ENCODE measurements at places on chromosomes 13 and 19.
A peak's percentile ranks its signal among the peaks of the same experiment; 100 is the strongest.

DNA sequence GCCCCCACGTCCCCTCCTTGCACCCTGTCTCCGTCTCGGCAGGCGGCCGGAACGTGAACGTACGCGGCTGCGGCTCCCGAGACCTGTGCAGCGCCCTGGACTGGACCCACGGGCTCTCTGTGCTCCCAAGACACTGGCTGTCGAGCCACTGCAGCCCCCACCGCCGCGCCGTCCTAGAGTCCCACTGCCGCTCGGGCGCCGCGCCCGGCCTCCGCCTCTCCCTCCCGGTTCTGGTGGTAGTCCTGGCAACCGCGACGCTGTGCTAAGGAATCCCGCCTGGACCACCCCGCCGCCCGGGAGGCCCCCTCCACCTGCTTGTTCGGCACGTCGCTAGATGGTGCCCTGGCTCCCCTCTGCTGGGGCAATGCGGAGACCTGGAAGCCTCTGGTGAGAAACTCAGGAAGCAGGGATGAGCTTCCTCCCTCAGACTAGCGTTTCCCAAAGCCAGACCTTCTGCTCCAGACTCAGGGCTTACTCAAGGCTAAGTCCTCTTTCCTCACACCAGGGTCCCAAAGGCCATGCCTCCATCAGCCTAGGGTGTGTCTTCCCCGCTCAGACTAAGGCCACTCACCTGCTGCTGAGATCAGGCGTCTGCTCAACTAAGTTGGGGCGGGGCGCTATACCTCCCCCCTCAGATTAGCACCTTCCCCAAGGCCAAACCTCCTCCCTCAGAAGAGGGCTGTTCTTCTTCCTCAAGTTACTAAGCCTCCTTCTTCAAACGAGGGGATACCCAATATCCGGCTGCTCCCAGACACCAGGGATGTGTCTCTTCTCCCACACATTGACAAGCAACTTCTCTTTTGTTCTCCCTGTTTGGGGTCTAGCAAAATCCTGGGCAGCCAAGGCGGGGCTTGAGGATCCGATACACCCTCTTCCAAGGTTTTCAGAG lies 16.1 kb upstream of the IRGC start:
- DNase-seq, result no peak

DNA sequence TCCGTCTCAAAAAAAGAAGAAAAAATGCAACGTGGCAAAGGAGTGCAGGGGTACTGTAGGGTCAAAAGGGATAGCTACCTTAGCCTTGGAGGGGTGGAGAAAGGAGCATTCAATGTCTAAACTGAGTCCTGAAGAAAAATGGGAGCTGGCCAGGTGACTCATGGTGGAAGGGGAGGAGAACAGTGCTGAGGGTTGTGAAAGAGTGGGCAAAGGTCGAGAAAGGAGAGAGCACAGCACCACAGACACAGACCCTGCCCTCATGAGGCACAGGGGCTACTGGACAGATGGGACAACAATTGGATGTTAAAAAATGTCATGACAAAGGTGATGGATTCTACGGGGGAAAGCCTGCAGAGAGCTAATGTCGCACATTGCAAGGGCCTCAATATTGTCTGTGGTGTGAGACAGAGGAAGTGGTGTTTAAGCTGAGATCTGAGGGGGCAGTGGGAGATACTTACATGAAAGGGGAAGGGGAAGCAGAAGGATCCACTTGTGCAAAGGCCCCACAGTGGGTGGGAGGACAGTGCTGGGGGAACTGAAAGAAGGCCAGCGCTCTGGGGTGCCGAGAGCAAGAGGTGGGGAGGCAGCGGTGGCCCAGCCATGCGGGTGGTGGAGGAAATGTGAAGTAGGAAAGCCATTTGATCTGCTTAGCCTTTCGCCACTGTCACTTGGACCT lies 42.9 kb upstream of the URAD start:
- peak; percentile 20 for DNase-seq

DNA sequence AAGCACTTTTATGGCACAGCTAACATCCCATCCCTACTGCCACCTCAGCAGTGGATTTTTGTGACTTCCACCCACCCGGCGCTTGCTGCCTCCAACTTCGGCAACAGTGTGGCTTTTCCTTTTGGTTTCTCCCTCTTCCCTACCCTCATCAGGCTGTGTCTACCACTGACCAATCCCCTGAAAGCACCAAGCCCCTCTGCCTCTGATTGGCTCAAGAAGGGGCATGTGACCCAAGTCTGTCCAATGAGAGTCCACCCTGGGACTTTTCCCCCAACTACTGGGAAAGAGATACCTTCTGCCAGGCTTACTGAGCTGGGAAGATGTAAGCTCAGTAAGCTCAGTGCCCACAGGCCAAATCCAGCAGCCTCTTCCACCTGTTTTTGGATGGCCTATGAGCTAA lies 5.8 kb downstream of the SMIM7 start:
- peak; percentile 13 for DNase-seq

DNA sequence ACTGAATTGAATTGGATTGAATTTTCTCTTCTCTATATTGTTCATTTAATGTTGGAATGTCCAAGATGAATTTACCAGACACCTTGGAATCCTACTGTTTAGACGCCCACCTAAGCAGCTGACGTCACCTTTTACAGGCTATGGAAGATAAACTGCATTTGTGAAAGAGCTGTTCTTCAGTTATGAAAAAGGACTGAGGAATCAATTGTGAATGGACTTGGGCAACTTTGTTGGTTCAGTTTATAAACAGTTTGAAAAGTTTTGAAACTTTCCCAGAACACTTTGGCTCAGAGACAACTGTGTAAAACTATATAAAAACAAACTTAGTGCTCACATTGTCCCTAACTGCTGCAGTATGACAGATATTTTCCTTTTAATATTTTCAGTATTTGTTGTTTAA lies 590.8 kb upstream of the SPRY2 start:
- DNase-seq, result no peak

DNA sequence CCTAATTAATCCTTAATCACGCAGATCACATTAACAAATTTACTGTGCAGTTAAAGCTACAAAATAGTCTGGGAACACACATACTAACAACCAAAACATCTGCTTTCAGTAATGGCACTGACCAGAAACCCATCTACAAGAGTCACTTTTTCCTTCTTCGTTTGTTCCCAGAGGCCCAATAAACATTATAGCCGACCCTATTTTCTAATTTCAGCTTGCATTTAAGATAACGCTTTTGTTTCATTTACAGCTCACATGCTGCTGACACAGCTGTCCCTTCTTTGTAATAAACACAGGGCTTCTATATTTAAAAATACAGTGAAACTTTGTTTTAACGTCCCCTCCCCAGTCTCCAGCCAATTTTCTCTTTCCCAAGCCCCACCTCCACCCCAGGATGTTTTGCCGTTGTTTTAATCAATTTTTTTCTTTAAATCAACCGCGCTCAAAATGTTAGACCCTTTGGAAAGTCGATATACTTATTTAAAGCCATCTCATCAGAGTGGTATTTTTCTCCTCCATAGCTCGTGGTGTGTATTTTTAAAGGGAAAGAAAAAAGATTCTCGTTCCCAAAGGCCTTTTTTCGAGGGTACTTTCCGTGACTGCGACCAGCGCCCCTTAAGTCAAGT lies 1.7 kb upstream of the WBP4 start:
- DNase-seq, result no peak

DNA sequence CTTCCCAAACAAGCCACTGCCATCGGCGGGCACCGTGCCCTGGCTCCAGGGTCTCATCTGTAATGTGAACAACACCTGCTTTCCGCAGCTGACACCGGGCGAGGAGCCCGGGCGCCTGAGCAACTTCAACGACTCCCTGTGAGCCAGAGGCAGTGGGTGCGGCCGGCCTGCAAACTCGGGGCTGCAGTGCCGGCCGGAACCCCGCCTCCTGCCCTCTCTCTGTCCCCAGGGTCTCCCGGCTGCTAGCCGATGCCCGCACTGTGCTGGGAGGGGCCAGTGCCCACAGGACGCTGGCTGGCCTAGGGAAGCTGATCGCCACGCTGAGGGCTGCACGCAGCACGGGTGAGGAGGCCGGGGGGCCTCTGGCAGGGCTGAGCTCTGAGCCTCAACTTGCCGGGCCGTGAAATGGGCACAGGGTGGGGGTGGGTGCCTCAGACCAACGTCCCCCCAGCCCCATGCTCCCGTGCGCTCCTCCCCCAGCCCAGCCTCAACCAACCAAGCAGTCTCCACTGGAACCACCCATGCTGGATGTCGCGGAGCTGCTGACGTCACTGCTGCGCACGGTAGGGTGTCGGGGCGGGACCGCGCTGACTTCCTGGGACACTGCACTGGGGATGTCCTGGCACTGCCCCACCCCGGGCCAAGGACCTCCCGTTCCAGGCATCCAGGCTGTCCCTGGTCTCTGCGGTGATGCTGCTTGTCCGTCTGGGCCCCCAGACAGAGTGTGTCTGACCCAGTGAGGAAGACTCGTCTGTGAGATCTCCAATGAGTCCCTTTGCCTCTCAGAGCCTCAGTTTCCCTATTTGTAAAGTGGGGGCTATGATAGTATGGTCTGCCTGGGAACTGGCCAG lies 2.2 kb downstream of the ABCA7 start:
- no peak for DNase-seq

- no peak for DNase-seq
Observed at GRCh38 chr19:45657520-45658167, 10.4 kb upstream of the GIPR start.

DNA sequence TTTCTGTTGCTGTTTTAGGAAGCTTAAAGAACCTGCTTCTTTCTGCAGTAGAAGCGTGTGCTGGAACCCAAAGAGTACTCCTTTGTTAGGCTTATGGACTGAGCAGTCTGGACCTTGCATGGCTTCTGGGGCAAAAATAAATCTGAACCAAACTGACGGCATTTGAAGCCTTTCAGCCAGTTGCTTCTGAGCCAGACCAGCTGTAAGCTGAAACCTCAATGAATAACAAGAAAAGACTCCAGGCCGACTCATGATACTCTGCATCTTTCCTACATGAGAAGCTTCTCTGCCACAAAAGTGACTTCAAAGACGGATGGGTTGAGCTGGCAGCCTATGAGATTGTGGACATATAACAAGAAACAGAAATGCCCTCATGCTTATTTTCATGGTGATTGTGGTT lies 103.1 kb downstream of the TNFRSF19 start:
- DNase-seq, result no peak

DNA sequence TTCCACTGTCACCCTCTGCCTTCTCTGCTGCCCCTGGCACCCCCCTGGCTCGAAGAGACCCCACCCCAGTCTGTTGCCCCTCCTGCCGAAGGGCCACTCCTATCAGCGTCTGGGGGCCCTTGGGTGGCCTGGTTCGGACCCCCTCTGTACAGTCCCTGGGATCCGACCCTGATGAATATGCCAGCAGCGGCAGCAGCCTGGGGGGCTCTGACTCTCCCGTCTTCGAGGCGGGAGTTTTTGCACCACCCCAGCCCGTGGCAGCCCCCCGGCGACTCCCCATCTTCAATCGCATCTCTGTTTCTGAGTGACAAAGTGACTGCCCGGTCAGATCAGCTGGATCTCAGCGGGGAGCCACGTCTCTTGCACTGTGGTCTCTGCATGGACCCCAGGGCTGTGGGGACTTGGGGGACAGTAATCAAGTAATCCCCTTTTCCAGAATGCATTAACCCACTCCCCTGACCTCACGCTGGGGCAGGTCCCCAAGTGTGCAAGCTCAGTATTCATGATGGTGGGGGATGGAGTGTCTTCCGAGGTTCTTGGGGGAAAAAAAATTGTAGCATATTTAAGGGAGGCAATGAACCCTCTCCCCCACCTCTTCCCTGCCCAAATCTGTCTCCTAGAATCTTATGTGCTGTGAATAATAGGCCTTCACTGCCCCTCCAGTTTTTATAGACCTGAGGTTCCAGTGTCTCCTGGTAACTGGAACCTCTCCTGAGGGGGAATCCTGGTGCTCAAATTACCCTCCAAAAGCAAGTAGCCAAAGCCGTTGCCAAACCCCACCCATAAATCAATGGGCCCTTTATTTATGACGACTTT lies 2.0 kb downstream of the ZFP36 start:
- no peak for DNase-seq

- no peak for DNase-seq
Observed at GRCh38 chr13:23833733-23834611, 55.2 kb downstream of the MIPEP start.

DNA sequence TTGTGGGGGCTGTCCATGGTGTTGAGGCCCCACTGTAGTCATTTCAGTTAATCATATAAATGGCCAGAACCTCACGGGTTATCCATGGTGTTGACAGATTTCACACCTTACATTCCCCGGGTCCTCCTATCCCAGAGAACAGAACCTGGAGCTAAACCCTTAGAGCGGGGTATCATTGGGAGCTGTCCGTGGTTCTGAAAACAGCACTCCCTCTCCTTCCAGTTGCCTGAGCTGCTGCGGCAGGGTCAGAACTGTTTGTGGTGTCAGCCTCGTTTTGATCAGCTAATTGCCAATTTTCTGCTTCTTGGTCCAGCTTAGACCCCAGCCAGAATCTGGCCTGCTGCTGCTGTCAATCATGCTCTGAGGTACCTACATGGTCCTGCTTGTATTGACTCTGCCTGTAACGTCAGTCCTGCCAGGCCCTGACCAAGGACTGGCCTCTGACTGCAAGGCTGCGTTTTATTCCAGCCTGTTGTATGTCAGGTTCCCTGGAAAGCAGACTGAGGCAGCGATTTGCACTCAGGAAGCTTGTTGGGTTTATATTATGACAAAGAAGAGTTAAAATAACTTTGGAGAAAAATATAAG lies 55.8 kb upstream of the KCTD15 start:
- DNase-seq, result peak; percentile 61

DNA sequence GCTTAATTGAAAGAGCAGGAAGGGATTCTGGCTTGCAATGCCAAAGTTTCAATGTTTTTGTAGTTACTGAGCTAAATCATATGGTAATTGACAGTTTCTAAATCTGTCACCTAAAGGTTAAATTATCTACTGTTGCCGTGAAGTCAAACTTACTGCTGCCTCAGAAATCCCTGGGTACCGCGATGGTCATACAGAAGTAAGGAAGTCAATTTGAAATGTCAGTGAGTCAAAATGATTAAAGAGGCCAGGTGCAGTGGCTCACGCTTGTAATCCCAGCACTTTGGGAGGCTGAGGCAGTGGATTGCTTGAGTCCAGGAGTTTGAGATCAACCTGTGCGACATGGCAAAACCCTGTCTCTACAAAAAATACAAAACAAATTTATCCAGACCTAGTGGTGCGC lies 48.8 kb upstream of the TPM4 start:
- DNase-seq, result no peak

DNA sequence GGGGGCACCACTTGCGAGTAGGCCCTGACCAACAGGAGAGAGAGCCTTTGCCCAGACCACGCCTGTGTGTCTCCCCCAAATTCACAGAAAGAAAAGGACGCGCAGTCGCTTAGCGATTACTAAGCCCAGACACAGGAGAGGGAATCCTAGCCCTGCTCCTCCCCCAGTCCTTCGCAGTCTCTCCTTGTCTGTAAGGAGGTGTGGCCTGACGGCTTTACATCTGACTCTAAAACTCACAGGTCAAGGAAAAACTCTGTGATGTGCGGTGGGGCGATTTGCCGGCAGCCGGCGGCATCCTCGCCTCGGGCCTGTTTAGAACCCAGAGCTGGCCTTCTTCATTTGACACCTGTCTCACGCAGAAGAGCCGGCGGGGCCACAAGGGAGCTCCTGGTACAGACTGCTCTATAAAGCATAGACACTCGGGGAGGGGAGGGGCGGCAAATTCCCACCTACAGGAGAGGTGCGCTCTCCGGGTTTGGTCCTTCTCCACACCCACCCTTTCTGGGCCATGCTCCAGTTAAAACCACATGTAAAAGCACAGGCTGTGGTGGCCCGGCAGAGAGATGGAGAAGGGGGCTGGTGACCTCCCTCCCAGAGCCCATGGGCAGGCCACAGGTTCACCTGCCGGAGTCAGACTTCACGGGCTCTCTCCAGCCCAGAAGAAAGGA lies 17.8 kb downstream of the GPR12 start:
- no peak for DNase-seq

GRCh38 chr19:41222240-41222639 lies 3.2 kb downstream of the AXL start:
- no peak for DNase-seq

GRCh38 chr13:79361299-79361698 lies 44.8 kb downstream of the RBM26 start:
- no peak for DNase-seq

Data from DND-41 (cell line).